ENCODE measurements at places on chromosomes 11 and 22.

DNA sequence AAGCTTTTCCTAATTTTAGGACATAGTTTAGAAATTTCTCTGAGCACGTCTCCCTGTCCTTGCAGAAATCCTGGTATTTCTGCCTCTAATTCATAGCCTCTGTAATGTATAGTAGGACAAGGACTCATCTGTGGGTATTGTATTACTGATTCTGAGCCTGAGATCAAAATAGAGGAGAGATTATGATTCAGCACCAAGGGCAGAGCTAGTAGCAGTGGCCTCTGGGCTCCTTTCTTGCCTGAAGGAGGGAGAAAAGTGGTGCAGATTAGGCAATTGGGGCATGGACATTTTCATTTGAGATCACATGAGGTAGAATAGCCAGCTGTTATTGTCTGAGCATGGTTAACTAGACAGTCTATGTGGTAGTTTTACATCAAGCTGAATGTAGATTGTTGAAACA, 2.8 kb downstream of the MADD start:
- DNase-seq: no peak

DNA sequence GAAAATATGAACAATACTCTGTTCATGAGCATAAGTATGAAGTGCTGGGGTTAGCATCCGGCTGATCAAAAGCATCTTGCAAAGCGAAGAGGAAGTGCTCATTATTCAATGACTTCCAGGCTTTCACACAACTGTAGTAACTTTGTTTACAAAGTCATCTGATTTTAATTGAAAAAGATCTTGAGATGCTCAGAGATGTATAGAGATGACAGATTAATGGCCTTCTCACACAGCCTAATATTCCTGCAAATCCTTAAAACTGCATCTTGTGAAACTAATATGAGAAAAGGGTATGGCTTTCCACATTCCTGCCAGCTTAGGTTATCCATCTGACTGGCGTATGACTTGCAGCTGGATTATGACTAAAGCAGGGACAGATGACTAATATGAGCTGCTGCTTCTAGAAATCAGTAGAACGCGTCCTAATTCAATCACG, 125.4 kb downstream of the CASP12 start:
- DNase-seq: no peak

DNA sequence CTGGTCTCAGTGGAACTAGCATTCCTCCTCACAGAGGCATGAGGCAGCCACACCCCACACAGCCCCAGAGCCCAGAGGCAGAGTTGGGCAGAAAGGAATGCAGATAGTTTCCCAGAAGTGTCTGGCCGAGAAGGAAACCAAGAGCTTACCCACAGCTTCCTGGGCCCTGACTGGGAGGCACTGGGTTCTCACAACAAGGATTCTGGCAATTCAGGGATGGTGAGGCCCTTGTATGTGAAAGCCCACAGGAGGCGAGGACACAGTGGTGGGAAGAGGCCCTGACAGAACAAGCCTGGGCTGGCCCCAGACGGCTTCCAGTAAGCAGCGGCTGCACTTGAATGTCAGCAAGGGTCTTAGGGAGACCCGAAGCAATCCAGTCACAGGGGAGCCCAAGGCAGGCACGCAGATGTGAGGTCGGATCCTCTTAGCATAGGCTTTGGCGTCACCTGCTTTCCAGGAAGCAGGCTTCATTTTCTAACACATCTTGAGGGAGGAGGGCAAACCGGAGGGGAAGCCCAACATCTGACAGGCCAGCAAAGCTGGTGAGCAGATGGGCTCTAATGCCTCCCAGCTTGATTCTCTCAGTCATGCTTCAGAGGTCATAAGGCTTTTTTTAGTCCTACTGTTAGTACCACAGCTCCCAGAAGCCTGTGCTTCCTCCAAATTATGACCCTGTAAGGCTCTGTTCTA, 78.3 kb upstream of the AKIP1 start:
- no peak for DNase-seq

GRCh38 chr11:113628912-113629311, 77.2 kb downstream of the TMPRSS5 start:
- DNase-seq: no peak

DNA sequence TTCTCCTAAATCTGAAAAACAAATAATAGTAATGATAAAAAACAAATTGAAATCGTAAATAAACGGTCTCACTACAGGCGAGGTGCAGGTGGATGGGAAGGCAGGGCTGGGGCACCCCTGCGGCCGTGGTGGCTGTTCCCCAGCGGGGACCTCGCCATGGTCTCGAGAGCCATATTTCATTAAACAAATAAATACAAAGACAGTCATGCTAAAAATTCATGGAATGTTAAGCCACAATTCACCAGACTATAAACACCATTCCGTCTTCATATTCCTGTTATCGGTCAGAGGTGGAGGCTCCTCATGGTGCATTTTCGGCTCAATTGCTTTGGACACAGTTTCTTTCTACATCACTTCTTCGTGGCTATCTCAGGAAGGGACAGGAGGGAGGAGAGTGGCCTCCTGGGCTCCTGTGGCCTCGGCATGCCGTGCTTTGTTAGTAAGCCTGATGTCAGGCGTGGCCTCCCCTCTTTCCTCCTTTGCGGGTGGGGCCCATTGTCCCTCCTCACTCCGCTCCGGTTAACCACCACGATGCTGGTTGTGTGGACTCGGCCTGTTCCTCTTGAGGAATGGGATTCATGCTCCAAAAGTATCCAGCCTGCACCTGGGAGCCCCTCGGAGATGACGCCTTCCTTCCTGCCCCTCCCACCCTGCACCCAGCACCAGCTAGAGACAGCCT, 16.1 kb upstream of the BRSK2 start:
- DNase-seq: no peak

DNA sequence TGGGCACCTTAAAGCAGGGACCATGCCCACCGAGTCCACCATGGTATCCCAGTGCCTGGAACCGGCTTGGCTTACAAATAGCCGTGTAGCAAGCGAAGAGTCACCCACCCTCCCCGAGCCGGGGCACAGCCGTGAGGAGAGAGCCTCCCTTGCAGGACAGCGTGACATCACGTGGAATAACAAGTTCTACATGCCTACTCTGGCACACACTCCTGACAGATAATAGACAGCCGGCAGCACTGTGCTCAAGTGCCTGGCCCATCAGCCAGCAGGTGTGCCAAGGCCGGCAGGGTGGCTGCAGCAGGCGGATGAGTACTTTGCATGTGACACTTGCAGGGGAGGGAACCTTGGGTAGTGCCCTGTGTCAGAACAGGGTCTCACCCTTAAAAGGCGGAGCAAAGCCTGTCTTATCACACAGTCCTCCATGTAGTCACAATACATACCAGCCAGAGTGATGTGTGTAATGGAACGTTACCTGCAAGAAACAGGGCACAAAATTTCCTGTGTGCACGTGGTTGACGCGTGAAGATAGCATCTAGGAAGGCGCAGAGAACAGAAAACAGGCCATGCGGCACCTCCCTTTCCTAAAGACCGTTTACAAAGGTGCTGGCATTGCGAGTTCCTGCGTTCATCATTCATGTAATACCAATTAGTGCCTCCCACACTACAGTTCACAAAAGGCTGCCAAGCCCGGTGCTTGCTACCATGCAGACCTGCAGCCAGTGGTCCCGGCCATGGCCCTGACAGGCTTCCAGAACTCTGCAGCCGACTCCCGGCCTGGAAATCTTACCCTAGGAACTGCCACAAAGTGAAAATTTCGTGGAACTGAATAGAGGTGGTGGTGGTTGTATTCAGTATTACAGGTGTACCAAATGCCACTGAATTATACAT, 16.4 kb downstream of the TOM1 start:
- DNase-seq: no peak

- DNase-seq: no peak
These were observed 9.1 kb upstream of the SERHL2 start for GRCh38 chr22:42544686-42545085.

- DNase-seq: no peak
These were observed 658.0 kb downstream of the DLG2 start for GRCh38 chr11:84969103-84969502.
